ENCODE measurements at places on chromosomes 5 and 9.
A peak's percentile ranks its signal among the peaks of the same experiment; 100 is the strongest.

GRCh38 chr9:33137781-33138264 is 29.3 kb downstream of the B4GALT1 start:
- DNase-seq = no peak

- DNase-seq = no peak
Observed at GRCh38 chr5:51273021-51273420, 110.2 kb upstream of the ISL1 start.

DNA sequence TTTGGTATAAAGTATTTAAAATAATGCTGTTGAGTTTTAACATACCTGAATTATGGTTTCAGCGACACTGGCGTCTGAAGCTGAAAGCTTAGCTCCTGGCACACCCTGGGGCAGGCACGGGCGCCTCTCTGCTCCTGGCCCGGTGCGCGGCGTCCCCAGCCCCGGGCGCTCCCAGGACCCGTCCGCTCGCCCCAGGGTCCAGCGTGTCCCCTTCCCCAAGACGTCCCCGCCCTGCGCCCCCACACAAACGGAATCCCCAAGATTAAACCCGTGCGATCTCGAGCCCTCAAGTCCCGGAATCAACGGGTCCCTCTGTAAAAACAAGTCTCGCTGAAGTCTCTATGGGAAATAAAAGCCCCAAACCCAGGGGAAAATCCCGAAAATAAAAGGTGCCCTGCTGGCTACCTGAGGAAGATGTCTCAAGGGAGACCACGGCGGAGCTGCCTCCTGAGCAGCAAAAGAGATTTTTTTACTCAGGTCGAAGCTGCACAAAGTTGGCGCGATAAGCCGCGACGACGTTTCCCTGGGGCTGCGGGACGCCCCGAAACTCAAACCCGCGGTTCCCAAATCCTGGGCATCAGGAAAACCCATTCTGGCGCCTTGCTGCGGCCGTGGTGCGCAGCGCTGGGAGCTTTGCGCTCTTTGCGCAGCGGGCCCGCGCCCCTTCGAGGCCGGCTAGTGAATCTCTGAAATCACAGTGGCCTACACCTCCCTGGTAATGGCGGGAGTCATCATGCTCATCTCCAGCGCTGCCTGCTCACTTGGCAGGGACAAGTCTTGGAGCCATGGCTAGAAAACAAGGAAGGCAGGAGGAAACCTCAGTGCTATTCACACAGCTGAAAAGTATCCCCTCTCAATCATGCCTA is 6.3 kb upstream of the IFNA8 start:
- peak; percentile 6 for DNase-seq

DNA sequence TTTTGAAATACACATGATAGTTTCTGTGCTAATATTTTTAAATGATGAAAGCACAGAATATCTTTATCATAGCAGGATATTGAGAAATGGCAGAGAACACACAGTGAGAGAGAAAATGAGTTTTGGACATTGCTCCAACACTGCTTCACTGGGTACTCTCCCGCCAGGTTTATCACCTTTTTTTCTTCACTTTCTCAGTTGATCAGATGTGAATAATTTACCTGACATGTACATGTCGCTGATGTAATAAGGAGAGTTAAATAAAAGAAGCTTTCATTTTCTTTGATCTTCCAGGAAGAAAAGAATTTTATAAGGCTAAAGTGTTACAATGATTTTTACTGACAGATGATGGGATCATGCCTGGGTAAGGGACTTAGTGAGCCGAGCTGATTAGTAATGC is 134.5 kb downstream of the ALDH1A1 start:
- no peak for DNase-seq

DNA sequence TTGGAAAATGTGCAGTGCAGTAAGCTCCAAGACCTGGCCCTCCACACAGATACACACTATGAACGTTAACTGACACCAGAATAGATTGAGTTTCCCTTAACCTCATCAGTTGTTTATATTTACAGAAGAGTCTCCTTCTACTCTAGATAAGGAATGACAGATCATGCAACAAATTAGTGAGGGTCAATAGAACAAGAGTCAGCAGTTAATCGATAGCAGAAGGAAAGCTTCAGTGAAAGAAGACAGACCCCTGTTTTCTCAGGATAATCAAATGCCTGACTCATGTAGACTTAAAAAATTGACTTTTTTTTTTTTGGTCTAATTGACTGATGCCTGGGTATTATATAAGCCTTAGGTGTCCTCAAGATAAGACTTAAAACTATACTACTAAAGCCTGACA is 179.9 kb downstream of the DTWD2 start:
- DNase-seq = no peak

DNA sequence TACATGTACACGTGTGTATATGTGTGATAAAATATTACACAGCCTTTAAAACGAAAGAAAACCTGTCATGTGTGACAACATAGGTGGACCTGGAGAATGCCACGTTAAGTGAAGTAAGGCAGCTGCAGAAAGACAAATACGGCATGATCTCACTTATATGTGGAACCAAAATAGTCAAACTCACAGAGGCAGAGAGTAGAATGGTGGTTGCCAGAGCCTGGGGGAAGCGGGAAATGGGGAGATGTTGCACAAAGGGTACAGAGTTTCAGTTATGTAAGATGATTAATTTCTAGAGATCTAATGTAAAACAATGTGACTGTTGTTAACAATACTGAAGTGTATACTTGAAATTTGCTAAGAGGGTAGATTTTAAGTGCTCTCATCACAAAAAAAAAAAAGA is 34.8 kb downstream of the ADAMTS12 start:
- DNase-seq = peak; percentile 32

- DNase-seq = no peak
Observed at GRCh38 chr9:73152543-73152844, 829 bp downstream of the ANXA1 start.

DNA sequence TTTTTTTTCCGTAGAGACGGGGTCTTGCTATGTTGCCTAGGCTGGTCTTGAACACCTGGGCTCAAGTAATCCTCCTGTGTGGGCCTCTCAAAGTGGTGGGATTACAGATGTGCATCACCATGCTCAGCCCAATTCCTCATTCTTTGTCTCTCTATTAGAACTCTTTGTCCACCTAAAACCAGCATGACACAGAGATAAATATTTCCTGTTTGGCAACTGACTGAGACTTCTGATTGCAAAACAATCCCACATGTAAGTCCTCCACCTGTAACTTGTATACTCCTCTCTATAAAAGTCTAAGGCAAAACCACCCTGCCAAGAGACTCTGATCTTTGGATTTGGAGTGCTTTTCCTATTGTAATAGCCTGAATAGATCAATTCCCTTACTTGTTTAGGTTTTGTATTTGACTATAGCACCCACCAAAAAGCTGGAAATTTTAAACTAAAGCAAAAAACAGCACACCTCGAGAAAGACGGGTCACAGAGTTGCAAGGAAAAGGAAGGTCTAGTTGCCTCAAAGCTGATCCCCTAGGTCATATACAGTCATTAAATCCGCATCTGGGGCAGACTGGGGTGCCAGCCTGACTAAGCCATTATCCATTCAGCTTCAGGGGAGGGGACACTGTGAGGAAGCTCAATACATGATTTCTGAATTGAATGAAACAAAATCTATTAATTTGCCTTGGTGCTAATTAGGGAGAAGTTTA is 13.5 kb upstream of the KIF27 start:
- no peak for DNase-seq

- no peak for DNase-seq
Observed at GRCh38 chr5:132500244-132500930, 9.8 kb upstream of the IRF1 start.

- DNase-seq = no peak
Observed at GRCh38 chr9:123460091-123460490, 104.1 kb downstream of the CRB2 start.

DNA sequence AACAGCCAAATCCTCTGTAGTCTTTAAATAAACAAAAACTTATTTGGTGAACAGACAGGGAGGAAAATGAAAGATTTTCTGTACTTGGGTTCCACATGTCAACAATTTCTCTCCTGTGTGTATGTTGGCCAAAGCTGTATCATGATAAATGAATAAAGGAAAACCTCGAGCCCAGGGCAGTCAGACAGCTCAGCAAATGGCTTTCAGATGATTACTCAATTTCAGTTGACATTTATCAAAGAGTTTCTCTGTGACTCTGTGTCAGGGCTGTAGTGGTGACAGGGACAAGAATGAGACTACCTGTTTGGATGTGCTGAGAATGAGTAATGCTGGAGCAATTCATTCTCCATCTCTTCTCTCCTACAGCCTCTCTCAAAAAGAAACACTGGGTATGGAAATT is 45.7 kb upstream of the PTGS1 start:
- DNase-seq = no peak

- no peak for DNase-seq
Observed at GRCh38 chr9:21674894-21675293, 127.5 kb upstream of the MTAP start.
